ENCODE measurements at places on chromosomes 3 and 15.

DNA sequence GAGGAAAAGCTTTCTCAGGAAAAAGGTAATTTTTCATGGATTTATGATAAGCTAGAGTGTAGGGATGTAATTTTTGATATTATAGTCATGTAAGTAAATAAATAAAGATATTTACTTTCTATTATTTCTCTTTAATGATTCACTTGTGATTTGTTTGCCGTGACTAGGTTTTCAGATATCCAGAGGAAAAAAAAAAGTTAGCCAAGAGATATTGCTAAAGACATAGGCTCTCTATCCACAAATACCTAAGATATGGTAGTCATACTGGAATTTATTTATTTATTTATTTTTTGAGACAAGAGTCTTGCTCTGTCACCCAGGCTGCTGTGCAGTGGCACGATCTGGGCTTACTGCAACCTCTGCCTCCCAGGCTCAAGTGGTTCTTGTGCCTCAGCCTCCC lies 59.9 kb downstream of the AP4E1 start:
- no peaks in the 10 kb centered on the region for H3K27me3 ChIP-seq
- peaks cover 11% of the 10 kb centered on the region for H3K4me1 ChIP-seq
- DNase-seq: no peak
- H3K36me3 ChIP-seq: peaks cover 14% of the 10 kb centered on the region

DNA sequence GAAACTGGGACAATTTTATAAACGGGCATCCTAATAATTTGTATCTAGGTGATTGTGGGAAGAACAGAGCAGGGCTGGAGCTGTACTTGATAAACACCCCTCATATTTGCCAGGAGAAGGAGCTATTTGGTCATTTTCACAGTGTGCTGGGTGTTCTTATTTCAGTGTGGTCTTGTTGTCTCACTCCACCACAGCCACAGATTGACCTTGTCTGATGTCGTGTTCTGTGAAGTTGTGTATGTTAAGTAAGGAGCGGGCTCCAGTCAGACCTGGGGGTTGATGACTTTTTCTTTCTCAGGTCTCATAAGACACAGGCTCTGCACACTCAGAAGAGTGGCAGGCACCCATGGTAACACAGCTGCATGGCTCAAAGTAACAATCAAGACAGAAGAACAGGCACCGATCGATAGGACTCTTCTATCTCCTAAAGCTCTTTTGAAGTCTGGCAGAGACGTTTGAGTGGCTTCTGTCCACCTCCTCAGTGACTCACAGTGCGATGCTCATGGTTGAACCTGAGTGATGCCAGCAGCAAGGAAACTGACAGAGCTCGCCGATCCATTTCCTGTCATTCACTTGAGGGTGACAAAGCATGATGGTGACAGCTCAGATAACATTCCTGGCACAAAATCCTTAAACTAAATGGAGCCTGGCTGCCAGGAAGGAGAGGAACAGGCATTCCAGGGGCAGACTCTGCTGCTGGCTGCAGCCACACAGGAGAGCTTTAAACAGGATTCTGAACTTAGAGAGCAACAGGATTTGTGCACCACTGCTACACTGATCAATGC lies 20.8 kb downstream of the DPH3 start:
- no peak overlapping the region for H3K27ac ChIP-seq
- H3K27me3 ChIP-seq: no peaks in the 10 kb centered on the region
- no peaks in the 10 kb centered on the region for H3K36me3 ChIP-seq
- peaks cover 8% of the 10 kb centered on the region for H3K4me1 ChIP-seq
- DNase-seq: no peak

DNA sequence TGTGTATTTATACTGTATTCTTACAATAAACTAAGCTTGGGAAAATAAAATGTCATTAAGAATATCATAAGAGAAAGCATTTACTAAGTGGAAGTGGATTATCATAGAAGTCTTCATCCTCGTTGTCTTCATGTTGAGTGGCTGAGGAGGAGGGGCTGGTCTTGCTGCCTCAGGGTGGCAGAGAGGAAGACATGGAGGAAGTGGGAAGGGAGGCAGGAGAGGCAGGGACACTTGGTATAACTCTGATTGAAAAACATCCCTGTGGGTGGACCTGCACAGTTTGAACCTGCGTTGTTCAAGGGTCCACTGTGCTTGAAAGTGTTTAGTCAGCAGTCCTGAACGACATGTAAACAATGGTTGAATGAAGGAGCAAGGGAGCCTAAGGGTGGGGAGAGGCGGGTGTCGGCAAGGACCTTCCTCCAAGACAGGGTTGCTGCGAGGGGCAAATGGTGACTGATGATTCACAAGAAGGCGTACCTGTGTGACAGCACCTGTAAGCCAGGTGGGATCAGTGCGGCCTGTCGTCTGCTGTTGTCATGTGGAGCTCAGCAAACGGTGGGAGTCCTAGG lies 103.8 kb upstream of the KLF13 start:
- peak overlapping the region; percentile 45 for H3K27ac ChIP-seq
- H3K36me3 ChIP-seq: no peaks in the 10 kb centered on the region
- no peaks in the 10 kb centered on the region for H3K27me3 ChIP-seq
- peaks cover 33% of the 10 kb centered on the region for H3K4me1 ChIP-seq

DNA sequence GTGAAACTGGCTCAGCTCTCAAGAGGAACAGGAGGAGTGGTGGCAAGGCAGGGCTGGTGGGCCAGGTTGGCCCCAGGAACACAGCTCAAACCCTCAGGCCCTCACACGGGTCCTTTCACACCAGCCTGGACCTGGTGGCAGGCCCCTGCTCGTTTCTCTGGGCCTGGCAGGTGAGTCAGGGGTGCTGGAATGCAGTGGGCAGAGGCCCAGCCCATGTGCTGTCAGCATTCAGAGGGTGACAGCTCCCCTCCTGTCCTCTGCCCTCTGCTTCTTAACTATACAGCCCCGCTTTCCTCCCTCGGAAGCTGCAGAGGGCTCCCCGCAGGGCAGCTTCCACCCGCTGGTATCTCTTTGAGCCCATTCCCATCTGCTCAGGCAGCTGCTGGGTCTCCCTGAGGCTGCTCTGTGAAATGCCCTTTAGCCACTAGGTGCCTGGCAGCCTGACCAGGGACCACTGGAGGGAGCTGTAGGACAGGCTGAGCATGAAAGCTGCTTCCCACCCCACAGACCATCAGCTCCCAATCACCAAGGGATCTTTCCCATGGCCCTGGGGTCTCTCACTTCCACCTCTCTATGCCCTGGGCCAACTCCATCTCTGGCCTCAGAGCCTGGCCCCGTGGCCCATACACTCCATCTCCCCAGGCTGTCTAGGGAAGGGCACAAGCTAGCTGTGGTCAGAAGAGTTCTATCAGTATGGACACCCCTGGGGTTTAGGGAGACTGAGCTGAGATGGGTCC lies 24.8 kb downstream of the SHF start:
- H3K36me3 ChIP-seq: peaks cover 8% of the 10 kb centered on the region
- H3K4me1 ChIP-seq: peaks cover 32% of the 10 kb centered on the region
- H3K27me3 ChIP-seq: no peaks in the 10 kb centered on the region
- no peak overlapping the region for H3K4me3 ChIP-seq

- DNase-seq: no peak
- no peak overlapping the region for H3K27ac ChIP-seq
- no peak overlapping the region for H3K4me3 ChIP-seq
- H3K36me3 ChIP-seq: no peaks in the 10 kb centered on the region
Observed at GRCh38 chr15:72184165-72184811, 13.3 kb downstream of the GRAMD2A start.

- no peak for DNase-seq
- H3K36me3 ChIP-seq: no peaks in the 10 kb centered on the region
- no peak overlapping the region for H3K27ac ChIP-seq
- H3K27me3 ChIP-seq: no peaks in the 10 kb centered on the region
- peaks cover 5% of the 10 kb centered on the region for H3K4me1 ChIP-seq
Observed at GRCh38 chr3:158420654-158421396, 150.2 kb upstream of the MLF1 start.

GRCh38 chr3:50324351-50325112 lies 2.0 kb upstream of the HYAL2 start:
- no peak overlapping the region for H3K4me3 ChIP-seq
- H3K4me1 ChIP-seq: peaks cover 50% of the 10 kb centered on the region
- no peaks in the 10 kb centered on the region for H3K27me3 ChIP-seq
- H3K36me3 ChIP-seq: peaks cover 10% of the 10 kb centered on the region
- H3K27ac ChIP-seq: peak overlapping the region; percentile 29

GRCh38 chr3:33134026-33134625 lies 20.3 kb downstream of the CRTAP start:
- peaks cover 7% of the 10 kb centered on the region for H3K4me1 ChIP-seq
- H3K27me3 ChIP-seq: no peaks in the 10 kb centered on the region
- no peak overlapping the region for H3K4me3 ChIP-seq
- no peak for DNase-seq
- no peak overlapping the region for H3K27ac ChIP-seq

DNA sequence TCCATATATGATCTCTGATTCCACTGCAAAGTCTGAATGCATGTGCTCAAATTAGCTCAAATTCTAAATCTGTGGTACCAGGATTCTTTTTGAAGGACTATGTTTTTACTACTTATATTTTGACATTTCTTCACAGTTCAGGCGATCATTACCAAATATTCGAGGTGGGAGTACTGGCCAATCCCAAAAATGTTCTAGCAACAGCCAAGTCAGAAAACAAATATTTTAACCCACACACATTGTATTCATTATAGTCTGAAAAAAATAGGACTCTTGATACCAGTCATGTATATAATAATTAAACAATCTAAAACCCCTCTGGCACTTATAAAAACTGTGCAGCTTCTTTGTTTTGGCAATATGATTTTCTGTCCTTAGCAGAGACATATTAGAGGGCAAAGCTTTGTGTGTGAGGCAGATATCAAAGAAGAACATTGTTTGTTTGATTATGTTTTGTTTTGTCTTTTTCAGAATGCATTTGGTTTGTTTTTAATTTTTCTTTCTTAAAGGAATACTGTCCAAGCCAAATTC lies 37.4 kb downstream of the FGF7 start:
- no peaks in the 10 kb centered on the region for H3K36me3 ChIP-seq
- no peaks in the 10 kb centered on the region for H3K4me1 ChIP-seq
- no peak for DNase-seq
- H3K27me3 ChIP-seq: peaks cover 32% of the 10 kb centered on the region
- H3K4me3 ChIP-seq: no peak overlapping the region

DNA sequence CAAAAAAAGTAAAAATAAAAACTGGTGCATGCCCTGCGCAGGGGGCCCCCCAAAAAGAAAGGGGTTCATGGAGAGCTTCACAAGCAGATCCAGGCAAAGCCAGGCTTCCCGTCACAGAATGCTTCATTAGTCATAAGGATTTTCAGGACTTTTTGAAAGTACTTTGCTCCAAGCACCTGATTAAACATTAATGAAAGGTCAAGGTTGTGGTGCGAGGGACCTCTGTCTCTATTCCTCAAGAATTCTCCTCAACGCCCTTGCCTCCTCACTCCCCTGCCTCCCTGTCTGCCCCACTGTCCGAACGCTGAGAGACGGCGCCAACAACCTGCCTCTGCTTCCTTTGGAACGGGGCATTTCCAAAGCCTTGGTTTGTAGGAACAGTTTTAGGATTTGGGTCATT lies 240.1 kb upstream of the IGF1R start:
- H3K4me3 ChIP-seq: no peak overlapping the region
- no peaks in the 10 kb centered on the region for H3K27me3 ChIP-seq
- H3K4me1 ChIP-seq: no peaks in the 10 kb centered on the region
- no peak for DNase-seq
- no peak overlapping the region for H3K27ac ChIP-seq
- H3K36me3 ChIP-seq: no peaks in the 10 kb centered on the region
